ENCODE measurements at places on chromosomes 12 and 14.

- DNase-seq: no peak
These were observed 7.2 kb upstream of the GPR84 start for GRCh38 chr12:54371328-54372112.

DNA sequence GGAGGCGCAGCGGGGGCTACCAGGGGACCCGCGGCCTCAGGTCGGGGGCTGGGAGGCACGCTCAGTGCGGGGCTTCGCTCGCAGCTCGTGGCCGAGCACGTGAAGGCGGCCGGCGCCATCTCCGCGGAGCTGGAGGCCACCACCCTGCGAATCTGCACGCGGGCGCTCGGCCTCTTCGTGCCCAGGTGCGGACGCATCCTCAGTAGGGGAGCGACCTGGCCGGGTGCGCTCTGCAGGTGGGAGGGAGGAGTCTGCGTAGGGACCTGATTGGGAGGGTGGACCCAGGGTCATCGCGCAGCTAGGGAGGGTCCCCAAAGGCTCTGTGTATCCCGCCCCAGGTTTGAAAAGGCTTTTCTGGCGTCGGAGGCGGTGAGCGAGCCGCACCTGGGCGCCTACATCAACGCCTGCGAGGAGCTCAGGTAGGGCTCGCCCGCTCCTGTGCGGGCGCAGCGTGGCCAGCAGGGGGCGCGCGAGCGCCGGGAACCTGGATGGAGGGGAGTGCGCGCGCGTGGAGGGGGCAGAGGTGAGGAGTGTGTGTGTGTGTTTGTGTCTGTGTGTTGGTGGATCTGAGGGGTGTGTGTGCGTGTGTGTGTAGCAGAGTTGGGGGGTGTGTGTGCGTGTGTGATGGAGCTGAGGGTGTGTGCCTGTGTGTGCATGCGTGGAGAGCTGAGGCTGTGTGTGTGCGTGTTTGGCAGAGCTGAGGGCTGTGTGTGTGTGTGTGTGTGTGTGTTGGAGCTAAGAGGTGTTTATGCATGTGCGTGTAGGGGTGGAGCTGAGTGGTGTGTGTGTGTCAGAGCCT, 10.3 kb downstream of the EXOC3L4 start:
- DNase-seq: peak; percentile 84

DNA sequence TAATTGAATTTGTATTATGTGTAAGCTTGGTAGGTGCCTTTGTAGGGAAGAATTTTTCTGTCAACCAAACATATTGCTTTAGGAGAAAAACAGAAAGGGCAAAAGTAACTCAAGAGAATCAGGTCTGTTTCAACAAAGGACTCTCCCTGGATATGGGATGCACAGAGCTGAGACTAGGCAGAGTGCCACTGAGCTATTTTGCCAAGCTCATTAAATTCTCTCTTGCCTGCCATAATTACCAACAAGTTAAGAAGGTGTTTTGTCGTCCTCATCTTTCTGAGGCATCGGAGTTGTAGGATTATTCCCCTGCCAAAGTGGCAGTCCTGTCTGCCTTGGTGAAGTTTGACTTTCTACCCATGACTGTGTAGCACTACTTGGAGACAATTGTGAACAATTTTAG, 438.9 kb upstream of the SEL1L start:
- no peak for DNase-seq

DNA sequence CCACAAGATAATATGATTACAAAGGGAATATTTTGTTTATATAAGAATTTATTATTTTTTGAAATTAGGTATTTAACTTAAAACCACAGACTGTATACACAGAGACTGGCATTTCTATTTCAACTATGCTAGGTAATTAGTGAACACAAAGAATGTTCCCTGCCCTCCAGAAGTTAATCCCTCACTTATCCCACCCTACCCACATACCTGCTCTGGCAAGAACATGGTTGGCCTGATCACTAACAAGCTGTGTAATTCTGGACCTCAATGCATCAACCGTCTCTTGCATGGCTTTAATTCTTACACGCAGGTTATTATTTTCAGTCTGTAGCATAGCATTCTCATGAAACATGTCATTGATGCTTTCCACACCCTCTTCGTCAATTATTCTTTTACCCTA, 85.9 kb downstream of the KIF21A start:
- no peak for DNase-seq

DNA sequence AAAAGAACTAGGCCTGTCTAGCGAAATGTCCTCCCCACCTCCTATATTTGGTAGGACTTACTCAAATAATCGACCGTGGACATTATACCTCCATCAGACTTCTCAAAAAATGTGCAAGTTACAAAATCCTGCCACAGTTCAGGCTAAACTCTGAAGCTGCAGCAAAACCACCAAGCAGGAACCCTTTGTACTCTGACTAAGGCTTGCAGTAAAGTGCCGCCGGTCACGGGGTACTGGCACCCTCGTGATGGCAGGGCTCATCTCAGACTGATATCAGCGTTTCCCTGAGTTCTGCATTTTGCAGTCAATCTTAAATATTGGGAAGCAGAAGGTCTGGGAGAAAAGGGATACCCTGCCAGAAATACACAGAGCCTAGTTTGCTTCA, 17.1 kb downstream of the SLC11A2 start:
- peak; percentile 30 for DNase-seq

GRCh38 chr14:100295376-100296105, 10.7 kb downstream of the SLC25A29 start:
- no peak for DNase-seq

GRCh38 chr14:23372509-23372908, at the start of gene IL25:
IL25 (plus strand) TSS chr14:23372809.
- DNase-seq: no peak

GRCh38 chr14:55136241-55136640, 7.2 kb downstream of the LGALS3 start:
- no peak for DNase-seq
